K562 (cell line): ENCODE measurements at places on chromosomes 1 and 21. TPM values are rescaled to one million over a fixed set of nuclear protein-coding genes. Genes with fewer than 3 reads are reported as not detected.

GRCh38 chr1:214303141-214303930, 22.4 kb downstream of the SMYD2 start:
- no peaks in the 10 kb centered on the region for H3K27me3 ChIP-seq
- no peak overlapping the region for H3K4me3 ChIP-seq
- H3K36me3 ChIP-seq = 0 out of 3 replicates have a peak, but pooled peaks cover 2% of the 10 kb centered on the region
- no peak for DNase-seq

DNA sequence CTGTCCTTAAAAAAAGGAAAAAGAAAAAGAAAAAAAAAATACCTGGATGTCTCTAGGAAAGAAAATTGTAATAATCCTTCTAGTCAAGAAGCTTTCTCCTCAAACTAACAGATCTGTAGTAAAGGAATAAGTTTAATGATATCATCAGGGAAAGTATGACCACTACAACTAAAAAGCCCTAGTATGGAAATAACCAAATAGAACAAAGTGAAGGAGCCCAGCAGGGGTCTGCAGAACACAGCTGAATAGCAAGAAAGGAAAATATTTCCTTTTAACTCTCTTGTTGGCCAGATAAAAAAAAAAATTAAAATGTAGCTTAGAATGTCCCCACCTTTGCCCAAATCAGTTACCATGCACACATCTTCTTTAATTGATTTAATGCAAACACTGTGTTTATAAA, 43.2 kb downstream of the PRRX1 start:
- no peak for DNase-seq
- no peaks in the 10 kb centered on the region for H3K27me3 ChIP-seq
- no peaks in the 10 kb centered on the region for H3K4me1 ChIP-seq
- H3K27ac ChIP-seq = no peak overlapping the region

- DNase-seq = no peak
- H3K4me1 ChIP-seq = no peaks in the 10 kb centered on the region
- no peaks in the 10 kb centered on the region for H3K27me3 ChIP-seq
- no peaks in the 10 kb centered on the region for H3K36me3 ChIP-seq
- no peak overlapping the region for H3K27ac ChIP-seq
- H3K4me3 ChIP-seq = no peak overlapping the region
These were observed 16.4 kb downstream of the TNNT2 start for GRCh38 chr1:201360901-201361651.

The UBE4B gene
- total RNA-seq = 63.7 and 67.4 TPM in 2 replicates

DNA sequence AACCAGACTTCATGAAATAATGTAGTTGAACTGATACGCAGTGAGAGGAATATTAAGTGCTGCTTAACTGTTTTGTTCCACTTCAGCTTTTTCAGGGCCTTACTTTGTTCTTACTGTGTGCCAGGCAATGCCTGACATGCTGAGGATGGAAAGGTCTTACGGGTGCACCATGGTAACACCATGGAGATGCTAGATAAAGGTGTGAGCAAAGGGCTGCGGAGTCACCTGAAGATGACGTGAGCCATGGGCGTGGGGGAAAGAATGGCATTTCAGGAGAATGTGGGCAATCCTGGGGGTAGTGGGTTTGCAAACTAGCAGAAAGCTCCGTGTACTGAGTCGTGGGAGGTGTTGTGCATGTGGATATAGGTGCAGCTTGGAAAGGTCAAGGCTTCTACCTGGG, 27.3 kb downstream of the MAN1C1 start:
- H3K4me3 ChIP-seq = no peak overlapping the region
- no peaks in the 10 kb centered on the region for H3K4me1 ChIP-seq
- no peak for DNase-seq
- H3K27me3 ChIP-seq = peaks cover 68% of the 10 kb centered on the region
- no peak overlapping the region for H3K27ac ChIP-seq

GRCh38 chr1:106908689-106909088, 147.8 kb upstream of the PRMT6 start:
- DNase-seq = no peak
- no peaks in the 10 kb centered on the region for H3K27me3 ChIP-seq

DNA sequence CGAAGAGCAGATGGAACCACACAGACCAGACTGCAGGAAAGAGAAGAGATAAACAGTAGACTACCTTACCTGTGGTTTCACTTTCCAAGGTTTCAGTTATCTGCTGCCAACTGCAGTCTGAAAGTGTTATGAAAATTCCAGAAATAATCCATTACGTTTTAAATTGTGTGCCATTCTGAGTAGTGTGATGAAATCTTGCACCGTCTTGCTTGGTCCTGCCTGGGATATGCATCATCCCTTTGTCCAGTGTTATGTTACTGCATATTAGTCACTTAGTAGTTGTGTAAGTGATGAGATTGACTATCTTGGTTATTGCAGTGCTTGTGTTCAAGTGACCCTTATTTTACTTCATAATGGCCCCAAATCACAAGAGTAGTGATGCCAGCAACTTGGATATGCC, 33.9 kb downstream of the DNAJC6 start:
- no peak for DNase-seq
- no peak overlapping the region for H3K27ac ChIP-seq
- no peaks in the 10 kb centered on the region for H3K27me3 ChIP-seq
- peaks cover 48% of the 10 kb centered on the region for H3K36me3 ChIP-seq
- peaks cover 29% of the 10 kb centered on the region for H3K4me1 ChIP-seq

The CHODL gene
- total RNA-seq = not detected in 2 replicates

DNA sequence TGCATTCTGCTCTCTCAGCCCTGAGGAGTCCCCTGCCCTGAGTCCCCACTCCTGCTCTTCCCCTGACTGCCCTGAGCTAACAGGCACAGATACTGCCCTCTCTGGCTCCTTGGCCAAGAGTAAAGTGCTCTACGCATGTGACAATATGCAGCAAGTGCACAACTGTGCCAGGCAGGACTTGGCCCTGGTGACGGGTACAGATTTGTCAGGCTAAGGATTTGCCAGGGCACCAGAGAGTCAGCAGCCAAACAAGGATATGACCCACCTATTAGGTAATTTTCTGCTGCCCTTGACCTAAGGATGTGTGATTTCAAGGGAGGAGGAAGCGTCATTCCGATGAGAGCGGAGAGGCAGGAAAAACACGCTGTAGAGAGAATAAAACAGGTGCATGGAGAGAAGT, 339.0 kb downstream of the PTPRU start:
- no peaks in the 10 kb centered on the region for H3K4me1 ChIP-seq
- DNase-seq = no peak
- H3K36me3 ChIP-seq = no peaks in the 10 kb centered on the region
- peaks cover 12% of the 10 kb centered on the region; the same call in 1 of the 3 replicates for H3K27me3 ChIP-seq
- H3K4me3 ChIP-seq = no peak overlapping the region

The GRIK1 gene
- total RNA-seq = 0.44 and 0.67 TPM in 2 replicates

- no peak for DNase-seq
- no peak overlapping the region for H3K27ac ChIP-seq
- H3K36me3 ChIP-seq = peaks cover 2% of the 10 kb centered on the region; the same call in 1 of the 3 replicates
- H3K27me3 ChIP-seq = peaks cover 11% of the 10 kb centered on the region; the same call in 2 of the 3 replicates
- H3K4me1 ChIP-seq = no peaks in the 10 kb centered on the region
These were observed 44.6 kb downstream of the SLX9 start for GRCh38 chr21:44984428-44984791.

- no peaks in the 10 kb centered on the region for H3K36me3 ChIP-seq
- H3K4me3 ChIP-seq = no peak overlapping the region
- H3K27me3 ChIP-seq = no peaks in the 10 kb centered on the region
- H3K27ac ChIP-seq = no peak overlapping the region
- H3K4me1 ChIP-seq = 0 out of 2 replicates have a peak, but pooled peaks cover 5% of the 10 kb centered on the region
These were observed 32.7 kb downstream of the PIGP start for GRCh38 chr21:37040212-37040611.

The AQP10 gene
- total RNA-seq = 3.7 and 4.9 TPM in 2 replicates

GRCh38 chr1:19062258-19063029, 106.0 kb upstream of the IFFO2 start:
- peak; percentile 52 for DNase-seq
- peaks cover 14% of the 10 kb centered on the region; the same call in 2 of the 3 replicates for H3K27me3 ChIP-seq
- H3K4me1 ChIP-seq = peaks cover under 1% of the 10 kb centered on the region; the same call in 1 of the 3 replicates
- H3K27ac ChIP-seq = no peak overlapping the region
- H3K4me3 ChIP-seq = no peak overlapping the region

DNA sequence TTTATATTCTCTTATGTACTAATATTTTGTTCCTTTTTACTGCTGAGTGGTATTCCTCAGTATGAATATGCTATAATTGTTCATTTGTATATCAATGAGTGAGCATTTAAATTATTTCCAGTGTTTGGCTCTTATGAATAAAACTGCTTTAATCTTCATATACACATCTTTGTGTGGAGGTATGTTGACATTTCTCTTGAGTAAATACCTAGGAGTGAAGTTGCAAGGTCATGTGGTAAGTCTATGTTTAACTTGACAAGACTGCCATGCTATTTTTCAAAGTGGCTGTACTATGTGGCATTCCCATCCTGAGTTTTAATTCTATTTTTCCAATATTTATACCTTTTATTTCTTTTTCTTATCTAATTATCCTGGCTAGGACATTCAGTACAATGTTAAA, 124.2 kb downstream of the ADSS2 start:
- no peaks in the 10 kb centered on the region for H3K36me3 ChIP-seq
- DNase-seq = no peak
- H3K4me3 ChIP-seq = no peak overlapping the region
- H3K27ac ChIP-seq = no peak overlapping the region
- H3K4me1 ChIP-seq = peaks cover 38% of the 10 kb centered on the region

GRCh38 chr21:39120876-39121599, 62.2 kb downstream of the PSMG1 start:
- no peak overlapping the region for H3K4me3 ChIP-seq
- H3K36me3 ChIP-seq = no peaks in the 10 kb centered on the region
- no peak overlapping the region for H3K27ac ChIP-seq
- DNase-seq = no peak
- peaks cover 27% of the 10 kb centered on the region for H3K27me3 ChIP-seq

The NUAK2 gene
- 0.44 and 0.47 TPM in 2 replicates for total RNA-seq

- peak overlapping the region; percentile 96 for H3K27ac ChIP-seq
- H3K4me3 ChIP-seq = peak overlapping the region; percentile 70
- no peaks in the 10 kb centered on the region for H3K27me3 ChIP-seq
- peaks cover 7% of the 10 kb centered on the region; the same call in 1 of the 3 replicates for H3K36me3 ChIP-seq
These were observed 765 bp upstream of the HIPK1 start for GRCh38 chr1:113928187-113928930.

DNA sequence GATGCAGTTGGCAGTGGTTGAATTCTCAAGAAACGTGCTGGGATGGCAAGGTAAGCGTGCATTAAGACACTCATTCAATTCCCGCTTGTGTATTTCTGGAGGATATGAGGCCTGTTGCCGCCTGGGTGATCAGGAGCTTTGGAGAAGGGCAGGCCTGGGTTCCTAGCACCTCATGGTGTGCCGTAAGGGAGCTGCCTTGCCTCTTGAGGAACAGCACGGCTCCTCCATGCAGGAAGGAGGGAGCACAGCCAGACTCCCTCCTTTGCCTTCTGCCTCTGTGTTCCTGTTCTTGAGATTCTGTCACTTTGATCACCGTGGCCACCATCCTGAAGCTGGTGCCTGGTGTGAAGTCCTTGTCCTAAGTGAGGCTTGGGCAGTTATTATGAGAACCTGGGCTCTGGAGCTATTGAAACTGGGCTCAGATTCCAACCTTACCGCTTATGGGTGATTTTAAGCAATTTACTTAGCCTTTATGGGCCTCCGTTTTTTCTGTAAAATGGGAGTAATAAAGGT, 18.3 kb downstream of the SLFNL1 start:
- peaks cover 95% of the 10 kb centered on the region for H3K36me3 ChIP-seq
- no peak overlapping the region for H3K4me3 ChIP-seq
- no peaks in the 10 kb centered on the region for H3K27me3 ChIP-seq
- peaks cover 17% of the 10 kb centered on the region for H3K4me1 ChIP-seq
- no peak for DNase-seq

- H3K36me3 ChIP-seq = peaks cover 18% of the 10 kb centered on the region; the same call in 1 of the 3 replicates
- no peak for DNase-seq
- peaks cover 80% of the 10 kb centered on the region for H3K4me1 ChIP-seq
- H3K4me3 ChIP-seq = no peak overlapping the region
- no peak overlapping the region for H3K27ac ChIP-seq
These were observed 14.1 kb upstream of the RNF223 start for GRCh38 chr1:1088029-1088800.

- no peak overlapping the region for H3K27ac ChIP-seq
- H3K4me1 ChIP-seq = no peaks in the 10 kb centered on the region
- no peaks in the 10 kb centered on the region for H3K27me3 ChIP-seq
- H3K4me3 ChIP-seq = no peak overlapping the region
- DNase-seq = no peak
- H3K36me3 ChIP-seq = no peaks in the 10 kb centered on the region
These were observed 92.9 kb downstream of the DPYD start for GRCh38 chr1:97827887-97828286.

The KCNE2 gene
- not detected in 2 replicates for total RNA-seq

- no peaks in the 10 kb centered on the region for H3K36me3 ChIP-seq
- H3K4me3 ChIP-seq = no peak overlapping the region
- no peak for DNase-seq
- H3K4me1 ChIP-seq = no peaks in the 10 kb centered on the region
- no peaks in the 10 kb centered on the region for H3K27me3 ChIP-seq
These were observed 572.4 kb downstream of the AMY1C start for GRCh38 chr1:104322131-104322530.

DNA sequence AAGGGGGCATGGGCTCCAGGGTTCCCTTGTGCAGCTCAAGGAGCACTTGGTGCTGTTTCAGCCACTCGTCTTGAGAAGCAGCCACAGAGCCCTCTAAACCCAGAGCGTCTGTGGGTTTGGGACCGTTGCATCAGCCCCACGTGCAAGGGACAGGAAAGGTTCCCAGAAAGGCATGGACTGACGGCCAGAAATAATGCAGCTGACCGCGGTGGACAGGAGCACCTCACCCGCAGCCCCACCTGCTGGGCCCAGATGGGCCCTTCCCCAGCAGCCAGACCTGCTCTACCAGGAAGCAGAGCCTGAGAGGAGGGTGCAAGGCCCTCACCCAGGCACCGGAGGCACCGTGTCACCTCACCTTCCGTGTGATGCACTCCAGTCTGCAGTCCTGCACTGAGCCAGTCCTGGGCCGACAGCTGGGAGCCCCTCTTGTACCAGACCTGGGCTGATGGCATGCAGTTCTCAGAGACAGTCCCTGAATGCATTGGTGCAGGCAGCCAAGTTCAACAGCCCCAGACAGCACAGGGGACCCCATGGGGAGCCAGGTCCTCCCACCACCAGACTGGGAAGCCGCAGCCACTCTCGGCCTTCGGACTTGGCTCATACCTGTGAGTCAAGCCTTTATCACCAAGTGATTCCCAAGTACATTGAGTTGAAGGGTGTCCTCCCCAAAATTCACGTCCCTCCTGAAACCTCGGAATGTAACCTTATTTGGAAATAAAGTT, 4.8 kb upstream of the TFF3 start:
- H3K27ac ChIP-seq = no peak overlapping the region
- peaks cover 72% of the 10 kb centered on the region for H3K27me3 ChIP-seq
- no peaks in the 10 kb centered on the region for H3K36me3 ChIP-seq
- H3K4me3 ChIP-seq = no peak overlapping the region
